ENCODE measurements at places on chromosomes 3 and 15.

GRCh38 chr15:60116456-60117089, 112.5 kb downstream of the FOXB1 start:
- DNase-seq = no peak

DNA sequence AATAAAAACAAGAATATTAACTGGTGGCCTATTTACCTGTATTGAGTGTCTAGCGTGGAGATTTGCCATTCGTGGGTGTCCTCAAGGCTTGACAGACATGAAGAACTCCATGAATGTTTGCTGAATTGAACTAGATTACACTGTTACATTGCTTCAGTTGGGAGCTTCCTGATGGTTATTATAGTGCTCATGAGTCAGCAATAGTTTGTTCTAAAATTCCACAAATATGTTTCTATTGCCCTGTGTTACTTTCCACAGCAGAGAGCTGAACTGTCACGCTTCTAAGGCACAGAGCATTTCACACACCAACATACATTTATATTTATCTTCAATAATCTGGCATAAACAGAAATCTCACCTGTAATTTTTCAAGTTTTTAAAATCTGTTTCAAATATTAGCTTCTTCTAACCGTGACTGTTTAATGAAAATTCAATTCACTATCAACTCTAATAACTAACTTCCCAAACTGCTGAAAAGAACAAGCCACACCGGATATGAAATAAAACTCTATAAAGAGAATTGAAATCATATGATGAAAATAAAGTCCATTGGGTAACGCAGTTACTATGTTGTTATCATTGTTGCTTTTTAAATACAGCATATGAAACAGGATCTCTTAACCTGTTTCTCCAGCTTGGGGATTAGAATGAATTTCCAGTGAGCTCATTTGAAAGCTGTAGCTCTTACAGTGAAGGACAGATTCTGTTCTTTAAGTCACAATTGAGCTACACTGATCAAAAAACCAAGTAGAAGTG, 61.2 kb upstream of the MCF2L2 start:
- DNase-seq = no peak

- DNase-seq = no peak
Observed at GRCh38 chr3:149330609-149331331, 2.7 kb downstream of the TM4SF18 start.

DNA sequence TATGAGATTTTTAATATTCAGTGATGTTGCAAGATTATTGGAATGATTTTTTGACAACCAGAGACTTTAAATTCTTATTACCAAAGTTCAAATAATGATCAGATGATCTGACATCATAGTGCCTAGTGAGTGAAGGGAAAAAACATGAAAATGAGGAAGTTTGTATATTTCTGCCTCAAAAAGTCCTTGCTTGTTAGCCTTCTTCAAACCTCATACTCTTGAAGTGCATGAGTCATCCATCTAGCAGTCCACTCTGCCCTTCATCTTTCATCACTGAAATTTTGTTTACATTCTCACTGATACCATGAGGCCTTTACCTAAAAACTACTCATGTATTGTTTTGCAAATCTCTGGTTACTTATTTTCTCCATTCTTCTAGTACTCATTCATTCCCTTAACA, 23.9 kb upstream of the OR5H6 start:
- no peak for DNase-seq

DNA sequence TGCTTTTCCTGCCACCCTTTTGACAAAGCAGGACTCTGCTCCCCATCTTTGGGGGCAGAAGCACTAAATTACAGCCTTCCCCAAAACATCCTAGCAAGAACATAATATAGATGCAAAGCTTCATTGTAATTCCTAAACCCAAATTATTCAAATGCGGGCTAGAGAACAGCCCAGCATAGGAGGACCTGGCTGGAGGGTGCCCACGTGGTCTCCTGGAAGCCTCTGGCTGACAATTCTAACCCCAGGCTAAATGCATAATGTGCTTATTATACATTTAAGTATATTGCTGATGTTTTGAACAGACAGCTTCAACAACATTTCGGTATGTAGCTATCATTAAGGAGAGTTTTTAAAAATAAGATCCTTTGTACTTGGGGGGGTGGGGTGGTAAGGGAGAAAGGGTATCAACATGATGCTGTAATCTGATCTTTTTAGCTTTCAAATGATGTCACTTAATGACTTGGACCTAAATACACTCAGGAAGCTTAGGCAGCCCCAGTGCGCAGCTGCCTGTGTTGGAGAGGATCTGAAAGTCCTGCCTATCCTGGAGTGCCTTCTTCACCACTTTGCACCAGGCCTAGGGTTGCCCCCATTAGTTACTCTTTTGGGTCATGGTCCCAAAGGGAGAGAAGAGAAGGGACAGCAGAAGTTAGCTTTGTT, 57.2 kb upstream of the USP3 start:
- DNase-seq = no peak

Measured in GM13976 (cell line).